Activated naive CD8-positive, alpha-beta T cell treated with anti-CD3 and anti-CD28 coated beads for 36 hours (primary cell): ENCODE measurements at places on chromosomes 12 and 14. TPM values are rescaled to one million over a fixed set of nuclear protein-coding genes. Genes with fewer than 3 reads are reported as not detected.

DNA sequence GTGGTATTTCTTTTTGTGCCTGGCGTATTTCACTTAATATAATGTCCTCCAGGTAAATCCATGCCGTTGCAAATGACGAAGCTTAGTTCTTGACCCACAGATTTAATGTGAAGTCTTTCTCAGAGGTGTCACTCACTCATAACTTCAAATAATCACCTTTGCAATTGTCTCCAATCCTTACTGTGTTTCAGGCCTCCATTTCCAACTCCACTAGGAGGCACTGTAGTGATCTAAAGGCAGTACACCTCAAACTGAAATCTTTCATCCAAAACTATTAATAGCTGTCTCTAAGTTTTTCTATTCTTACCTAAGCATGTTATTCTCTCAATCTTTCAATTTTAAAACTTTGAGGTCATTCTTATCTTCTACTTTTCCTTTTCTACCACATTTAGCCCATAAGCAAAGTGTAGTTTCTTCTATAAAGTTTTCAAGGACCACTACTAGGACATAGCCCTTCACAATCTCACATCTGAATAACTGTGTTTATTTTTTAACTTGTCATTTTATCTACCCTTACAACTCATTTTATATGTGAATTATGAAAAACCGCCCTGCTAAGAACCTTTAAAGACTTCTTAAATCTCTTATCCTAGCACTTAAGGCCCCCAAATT lies 25.5 kb upstream of the FBXO34 start:
- no peak for DNase-seq

DNA sequence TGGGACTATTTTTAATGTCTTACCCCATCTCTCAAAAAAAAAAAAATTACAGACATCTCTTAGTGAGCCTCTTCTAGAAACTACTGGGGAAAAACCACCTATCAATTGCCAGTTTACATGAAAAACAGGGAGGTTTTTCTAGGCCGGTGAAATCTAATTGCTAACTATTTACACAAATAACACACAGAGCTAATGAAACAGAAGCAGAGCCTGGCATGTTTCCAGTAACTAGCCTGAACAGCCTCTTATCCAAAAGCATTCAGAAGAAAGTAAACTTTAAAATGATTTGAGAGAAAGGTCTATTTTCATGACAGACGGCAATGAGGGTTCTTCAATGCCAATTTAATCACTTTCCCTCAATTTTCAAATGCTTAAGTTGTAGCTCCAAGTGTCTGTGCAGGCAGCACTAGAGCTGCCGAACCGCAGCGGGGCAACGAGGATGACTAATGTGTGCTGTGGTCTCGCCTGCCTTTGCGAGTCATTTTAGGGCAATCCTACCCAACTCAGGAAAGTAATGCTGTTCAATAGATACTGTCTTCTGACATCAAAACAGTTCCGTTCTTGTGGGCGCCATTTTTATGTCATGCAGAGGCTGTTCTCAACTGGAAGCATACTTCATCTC lies 84.6 kb downstream of the SETD3 start:
- DNase-seq: peak; percentile 16

Gene P2RX2
- total RNA-seq: not detected

GRCh38 chr14:104099096-104100041 lies 13.9 kb downstream of the ASPG start:
- DNase-seq: no peak

Gene SYNDIG1L
- total RNA-seq: not detected

Gene OR11G2
- not detected for total RNA-seq

DNA sequence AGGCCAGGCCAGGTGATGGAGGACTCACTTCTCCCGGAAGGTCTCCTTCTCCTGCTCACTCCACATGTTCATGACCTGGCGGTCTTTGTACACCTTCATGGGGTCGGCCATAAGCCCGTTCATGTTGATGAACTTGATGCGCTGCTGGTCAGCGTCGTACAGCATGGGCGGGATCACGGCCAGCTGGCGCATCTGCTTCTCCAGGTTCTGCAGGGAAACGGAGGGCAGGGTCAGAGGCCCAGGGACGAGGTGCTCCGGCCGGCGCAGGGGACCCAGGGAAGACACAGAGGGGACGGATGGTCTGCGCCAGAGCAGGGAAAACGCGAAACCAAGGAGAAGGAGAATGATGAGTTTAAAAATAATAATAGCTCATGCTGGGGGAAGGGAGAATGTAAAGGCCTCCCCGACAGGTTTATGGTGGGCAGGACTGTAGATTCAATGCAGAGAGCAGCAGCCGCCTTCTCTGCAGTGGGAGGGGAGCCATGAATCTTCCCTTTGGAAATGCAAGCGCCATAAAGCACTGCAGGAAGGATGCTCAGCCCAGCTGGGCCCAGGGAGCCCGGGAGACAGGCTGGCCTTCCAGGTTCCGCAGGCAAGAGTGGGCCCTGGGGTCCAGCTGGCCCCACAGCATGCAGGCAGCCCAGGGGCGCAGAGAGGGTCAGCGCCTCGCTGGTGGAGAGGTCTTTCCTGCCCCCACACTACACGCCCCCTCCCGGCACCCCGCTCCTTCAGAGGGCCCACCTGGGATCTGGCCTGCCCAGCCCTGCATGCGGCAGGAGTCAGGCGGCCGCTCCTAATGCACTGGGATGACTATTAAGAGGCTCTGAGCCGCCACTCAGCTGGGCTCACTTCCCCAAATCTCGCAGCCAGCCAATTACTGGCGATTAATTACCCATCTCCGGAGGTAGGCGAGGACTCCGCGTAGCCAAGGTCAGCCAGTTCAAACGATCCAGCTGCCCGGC lies 132.0 kb downstream of the RFLNA start:
- DNase-seq: no peak

Gene OR6C65
- total RNA-seq: not detected

DNA sequence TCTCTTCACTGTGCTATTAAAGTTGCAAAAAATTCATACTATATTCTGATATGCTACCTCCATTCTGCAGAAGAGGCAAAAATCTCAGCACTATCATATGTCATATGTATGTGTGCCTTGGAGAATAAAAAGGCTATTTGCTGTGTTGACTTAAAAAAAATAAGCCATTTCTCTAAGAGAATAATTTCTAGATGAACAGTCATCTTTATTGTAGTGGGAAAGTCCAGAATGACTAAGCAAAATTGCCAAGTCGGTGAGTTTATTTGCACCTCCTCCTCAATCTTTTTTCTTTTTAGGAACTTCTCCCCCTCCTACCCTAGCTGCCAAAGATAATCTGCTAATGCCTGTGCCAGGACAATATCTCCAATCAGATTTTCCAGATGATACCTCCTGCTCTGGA lies 353.8 kb upstream of the FAR2 start:
- no peak for DNase-seq

GRCh38 chr14:58540749-58541632 lies 96.8 kb upstream of the DACT1 start:
- no peak for DNase-seq

Gene KRT78
- total RNA-seq: not detected

GRCh38 chr14:104931304-104931770 lies 6.7 kb downstream of the PLD4 start:
- DNase-seq: no peak

GRCh38 chr12:132940071-132940719 lies 15.9 kb downstream of the ZNF605 start:
- no peak for DNase-seq

DNA sequence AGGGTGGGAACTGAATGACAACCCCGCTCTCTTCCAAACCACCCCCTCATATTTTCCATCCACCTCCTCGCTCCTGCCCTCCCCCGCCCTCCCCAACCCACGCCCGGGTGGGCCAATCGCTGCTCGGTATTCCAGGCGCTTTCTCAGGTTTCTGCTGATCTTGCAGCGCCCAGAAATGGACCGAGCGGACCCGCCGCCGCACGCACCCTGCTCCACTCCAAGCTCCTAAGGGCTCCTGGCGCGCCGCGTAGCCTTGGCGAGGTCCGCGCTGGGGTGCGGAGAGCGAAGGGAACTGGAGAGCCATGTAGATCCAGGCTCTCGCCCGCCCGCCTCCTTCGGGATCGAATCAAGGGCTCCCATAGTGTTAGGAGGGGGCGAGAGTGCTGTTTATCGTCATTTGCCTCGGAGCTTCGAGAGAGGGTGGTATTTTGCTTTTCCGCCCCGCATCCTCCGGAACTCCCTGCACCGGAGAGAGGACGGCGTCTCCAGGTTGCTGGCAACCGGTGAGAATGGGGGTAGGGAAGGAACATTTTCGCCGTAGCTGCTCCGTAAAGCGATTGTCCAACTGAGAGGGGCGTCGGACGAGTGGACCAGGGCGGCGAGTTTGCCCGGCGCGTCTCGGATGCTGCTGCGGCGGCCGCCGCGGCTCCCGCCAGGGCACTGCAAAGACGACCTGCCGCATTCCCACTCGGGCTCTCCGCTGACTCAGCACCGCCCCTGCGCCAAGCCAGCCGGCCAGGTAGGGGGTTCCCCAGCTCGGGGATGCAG lies at the start of gene KCNA1:
TSS of gene KCNA1 (plus strand) at position 172 of the 768 bp plus-strand sequence. CDS start 1,474 bp downstream, outside the sequence.
- no peak for DNase-seq

DNA sequence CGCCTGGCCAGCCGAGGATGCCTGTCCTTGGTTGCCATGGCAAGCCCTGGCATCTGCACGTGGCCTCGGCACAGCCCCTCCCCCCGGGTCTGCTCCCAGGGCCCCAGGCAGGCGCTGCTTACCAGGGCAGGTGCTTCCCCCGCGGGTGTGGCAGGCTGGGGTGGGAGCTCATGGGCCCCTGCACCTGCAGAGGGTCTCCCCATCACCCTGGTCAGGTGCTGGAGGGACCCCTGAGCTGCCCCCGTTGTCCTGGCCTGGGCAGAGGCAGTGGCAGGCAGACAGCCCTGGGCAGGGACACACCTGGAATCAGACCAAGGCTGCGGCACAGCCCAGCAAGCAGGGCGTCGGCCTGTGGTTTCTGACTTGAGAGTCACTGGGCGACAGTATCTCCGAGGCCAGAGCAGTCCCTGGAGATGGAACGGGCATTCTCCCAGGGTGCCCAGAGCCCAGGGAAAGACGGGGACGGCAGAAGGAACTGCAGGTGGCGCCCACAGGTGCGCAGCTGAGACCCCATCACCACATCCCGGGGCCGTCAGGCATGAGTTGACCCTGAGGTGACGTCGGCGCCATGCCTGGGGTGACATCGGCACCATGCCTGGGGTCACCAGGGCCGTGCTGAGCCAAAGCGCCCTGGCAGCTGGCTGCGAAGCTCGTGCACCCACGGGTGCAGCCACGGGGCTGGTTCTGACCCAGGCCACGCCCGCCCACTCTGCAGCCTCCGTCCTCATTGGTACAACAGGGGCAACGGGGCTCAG lies 56.1 kb upstream of the FBRSL1 start:
- no peak for DNase-seq

Gene PA2G4
- total RNA-seq: 552 TPM

- no peak for DNase-seq
These were observed 97.3 kb upstream of the FRMD6 start for GRCh38 chr14:51554339-51554920.

Gene KRT6C
- not detected for total RNA-seq

GRCh38 chr14:64879635-64880220 lies at the start of gene SPTB:
Gene SPTB, minus strand, starts transcription at chr14:64879907. Its CDS starts 56,813 bp downstream, at chr14:64823094.
- peak; percentile 77 for DNase-seq

Gene ATP2B1
- total RNA-seq: 27.7 TPM

Gene GSC
- total RNA-seq: not detected

Gene HOXC11
- total RNA-seq: not detected

GRCh38 chr12:55845361-55845760 lies 2.6 kb upstream of the MMP19 start:
- no peak for DNase-seq

GRCh38 chr12:8989413-8989812 lies at the start of gene KLRG1:
Gene KLRG1, plus strand, starts transcription at chr12:8989546. Its CDS starts 90 bp downstream, at chr12:8989636.
- DNase-seq: no peak

GRCh38 chr14:76687611-76688382 lies 73.5 kb upstream of the VASH1 start:
- DNase-seq: no peak

DNA sequence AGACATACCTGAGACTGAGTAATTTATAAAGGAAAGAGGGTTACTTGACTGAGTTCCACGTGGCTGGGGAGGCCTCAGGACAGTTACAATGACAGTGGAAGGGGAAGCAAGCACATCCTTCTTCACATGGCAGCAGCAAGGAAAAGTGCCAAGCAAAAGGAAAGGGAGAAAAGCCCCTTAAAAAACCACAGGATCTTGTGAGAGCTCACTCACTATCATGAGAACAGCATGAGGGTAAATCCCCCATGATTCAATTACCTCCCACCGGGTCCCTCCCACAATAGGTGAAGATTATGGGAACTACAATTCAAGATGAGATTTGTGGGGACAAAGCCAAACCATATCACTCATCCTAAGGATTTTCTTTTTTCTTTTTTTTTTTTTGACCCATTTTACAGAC lies 177.8 kb upstream of the EEA1 start:
- no peak for DNase-seq

Gene APOF
- not detected for total RNA-seq

GRCh38 chr14:29353513-29353912 lies 574.1 kb downstream of the PRKD1 start:
- no peak for DNase-seq

DNA sequence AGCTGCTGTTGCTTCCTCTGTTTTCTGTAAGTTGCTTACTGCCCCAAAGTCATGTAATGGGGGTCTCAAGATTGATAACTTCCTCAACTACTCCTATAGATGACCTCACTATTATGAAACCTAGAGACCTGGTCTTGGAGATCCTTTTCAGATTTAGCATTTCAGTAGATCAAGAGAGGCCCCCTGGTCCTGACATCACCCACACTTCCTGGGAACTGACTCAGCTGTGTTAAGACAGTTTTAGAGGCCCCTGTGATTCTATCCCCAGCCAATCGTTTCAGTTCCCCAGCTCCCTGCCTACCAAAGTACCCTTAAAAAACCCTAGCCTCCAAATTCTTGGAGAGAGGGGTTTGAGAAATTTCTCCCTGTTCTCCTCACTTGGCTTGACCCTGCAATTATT lies 9.2 kb upstream of the ARG2 start:
- DNase-seq: no peak

DNA sequence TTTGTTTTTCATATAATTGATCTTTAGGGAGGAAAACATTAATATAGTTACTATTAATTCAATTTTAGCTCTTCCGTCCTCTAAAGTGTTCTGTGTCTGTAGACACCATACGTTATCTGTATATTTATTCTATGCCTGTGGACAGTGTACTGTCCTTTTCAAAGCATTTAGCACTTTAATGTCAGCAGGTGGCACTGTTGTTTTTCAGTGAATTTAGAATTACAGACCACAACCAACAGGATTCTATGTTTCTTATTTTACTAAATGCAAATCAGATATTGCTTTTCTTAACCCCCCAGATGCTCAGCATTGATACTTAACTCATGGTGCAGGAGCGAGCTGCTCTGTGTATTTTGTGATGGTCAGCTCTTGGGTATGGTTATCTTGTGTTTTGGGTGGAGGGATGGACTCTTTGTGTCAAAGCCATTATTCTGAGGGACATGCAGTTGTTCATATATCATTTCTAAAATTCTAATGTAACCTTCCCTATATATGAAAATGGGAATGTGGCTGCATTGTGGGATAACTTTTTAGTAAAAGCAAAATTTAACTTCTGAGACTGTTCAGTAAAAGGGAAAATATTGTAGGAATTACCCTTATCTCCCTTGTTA lies 65.2 kb downstream of the PAPOLA start:
- DNase-seq: no peak

- DNase-seq: no peak
These were observed 1.3 kb downstream of the CLEC7A start for GRCh38 chr12:10128687-10129086.

GRCh38 chr12:69929125-69929524 lies 104.1 kb downstream of the MYRFL start:
- DNase-seq: no peak

- DNase-seq: no peak
These were observed 4.6 kb downstream of the SNRPF start for GRCh38 chr12:95863337-95863736.
